Suppressor macrophage (primary cell): ENCODE measurements at places on chromosomes 3 and 15.

DNA sequence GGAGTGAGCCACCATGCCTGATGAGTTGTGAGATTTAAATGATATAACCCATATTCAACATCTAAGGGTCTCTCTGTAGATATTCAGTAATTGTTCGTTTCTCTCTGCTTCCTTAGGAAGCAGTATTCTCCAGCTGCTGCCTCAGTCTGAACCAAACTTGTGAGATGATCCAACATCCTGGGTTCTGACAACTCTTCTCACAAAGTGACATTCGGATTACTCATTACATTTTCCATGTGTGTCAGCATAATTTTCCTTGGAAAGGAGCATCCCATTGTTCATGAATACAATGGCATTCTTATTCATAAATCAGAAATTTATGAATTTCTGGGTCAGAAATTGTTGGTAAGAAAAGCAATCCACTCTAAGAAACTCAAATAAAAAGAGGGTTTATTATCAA is 15.0 kb upstream of the SEC22A start:
- DNase-seq: no peak

- DNase-seq: no peak
These were observed 19.7 kb downstream of the PTPRG start for GRCh38 chr3:61580982-61581643.

- no peak for DNase-seq
These were observed 4.5 kb upstream of the NANOGP8 start for GRCh38 chr15:35089551-35089950.

DNA sequence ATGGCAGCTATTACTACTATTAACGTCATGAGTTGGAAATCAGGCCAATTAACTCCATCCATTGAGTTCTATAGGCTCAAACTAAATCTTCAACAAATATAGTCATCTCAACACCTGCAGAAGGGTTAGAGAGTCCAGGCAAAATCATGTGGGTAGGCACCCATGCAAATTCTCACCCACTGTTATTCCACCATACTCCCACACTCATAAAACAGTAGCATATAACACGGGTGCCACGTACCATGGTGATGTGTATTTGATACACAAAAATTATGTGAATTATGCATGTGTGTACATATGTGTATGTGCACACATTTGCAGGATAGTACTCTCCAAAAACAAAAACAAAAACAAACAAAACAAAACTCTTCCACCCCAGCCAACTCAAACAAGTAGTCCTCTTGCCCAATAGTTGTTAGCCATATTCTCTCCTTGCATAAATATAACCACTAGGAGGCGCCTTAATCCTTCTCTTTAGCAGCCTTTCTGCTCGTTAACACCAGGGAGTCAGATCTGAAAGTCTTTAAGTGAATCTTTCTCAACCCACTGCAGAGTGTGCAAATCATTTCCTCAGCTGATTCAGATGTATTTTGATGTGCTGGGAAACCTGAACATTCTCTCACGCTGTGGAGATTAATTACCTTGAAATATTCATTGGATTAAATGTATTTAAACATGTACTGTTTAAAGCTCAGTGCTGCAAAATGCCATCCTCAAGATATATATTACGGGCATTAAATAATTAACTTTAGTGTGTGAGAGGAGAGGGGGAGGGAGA is 38.0 kb upstream of the COPB2 start:
- peak; percentile 95 for DNase-seq

- peak; percentile 94 for DNase-seq
These were observed 12.7 kb downstream of the PLXND1 start for GRCh38 chr3:129593595-129594339.

- DNase-seq: no peak
These were observed 457 bp upstream of the DNAJA4 start for GRCh38 chr15:78263907-78264303.

DNA sequence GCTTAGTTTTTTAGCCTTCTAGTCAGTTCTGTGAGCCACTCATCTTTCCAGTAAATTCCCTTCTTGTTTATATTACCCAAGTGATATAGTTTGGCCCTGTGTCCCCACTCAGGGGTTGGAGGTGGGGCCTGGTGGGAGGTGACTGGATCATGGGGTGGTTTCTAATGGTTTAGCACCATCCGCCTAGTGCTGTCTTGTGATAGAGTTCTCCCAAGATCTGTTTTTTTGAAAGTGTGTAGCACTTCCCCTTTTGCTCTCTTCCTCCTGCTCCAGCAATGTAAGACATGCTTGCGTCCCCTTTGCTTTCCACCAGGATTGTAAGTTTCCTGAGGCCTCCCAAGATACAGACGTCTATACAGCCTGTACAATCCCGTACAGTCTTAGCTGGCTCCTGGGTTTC is 53.7 kb upstream of the INO80 start:
- DNase-seq: peak; percentile 91

- DNase-seq: no peak
These were observed 23.7 kb downstream of the PPP2R3A start for GRCh38 chr3:135989242-135989641.

GRCh38 chr3:160796813-160797164 is 40.8 kb downstream of the PPM1L start:
- DNase-seq: no peak

GRCh38 chr3:13158871-13159270 is 85.6 kb upstream of the IQSEC1 start:
- DNase-seq: no peak

- DNase-seq: no peak
These were observed 28.5 kb downstream of the NR2F2 start for GRCh38 chr15:96358821-96359615.

DNA sequence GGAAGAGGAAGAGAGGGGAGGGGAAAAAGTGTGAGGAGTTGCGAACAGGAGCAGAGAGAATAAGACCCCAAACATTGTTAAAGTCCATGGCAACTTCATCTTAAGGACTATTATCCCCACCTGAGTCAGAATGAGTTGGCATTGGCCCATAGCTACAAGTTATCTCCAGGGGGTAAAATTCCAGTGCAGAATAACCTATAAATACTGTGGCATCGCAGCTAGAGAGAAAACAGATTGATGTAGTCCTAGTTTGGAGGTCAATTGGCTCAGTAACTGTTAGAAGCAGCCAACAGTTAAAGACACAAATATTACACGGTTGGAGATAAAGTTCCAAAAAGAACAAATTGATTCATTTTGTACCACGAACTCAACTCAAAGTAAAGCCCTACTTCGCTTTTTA is 313.9 kb upstream of the CCDC54 start:
- no peak for DNase-seq

DNA sequence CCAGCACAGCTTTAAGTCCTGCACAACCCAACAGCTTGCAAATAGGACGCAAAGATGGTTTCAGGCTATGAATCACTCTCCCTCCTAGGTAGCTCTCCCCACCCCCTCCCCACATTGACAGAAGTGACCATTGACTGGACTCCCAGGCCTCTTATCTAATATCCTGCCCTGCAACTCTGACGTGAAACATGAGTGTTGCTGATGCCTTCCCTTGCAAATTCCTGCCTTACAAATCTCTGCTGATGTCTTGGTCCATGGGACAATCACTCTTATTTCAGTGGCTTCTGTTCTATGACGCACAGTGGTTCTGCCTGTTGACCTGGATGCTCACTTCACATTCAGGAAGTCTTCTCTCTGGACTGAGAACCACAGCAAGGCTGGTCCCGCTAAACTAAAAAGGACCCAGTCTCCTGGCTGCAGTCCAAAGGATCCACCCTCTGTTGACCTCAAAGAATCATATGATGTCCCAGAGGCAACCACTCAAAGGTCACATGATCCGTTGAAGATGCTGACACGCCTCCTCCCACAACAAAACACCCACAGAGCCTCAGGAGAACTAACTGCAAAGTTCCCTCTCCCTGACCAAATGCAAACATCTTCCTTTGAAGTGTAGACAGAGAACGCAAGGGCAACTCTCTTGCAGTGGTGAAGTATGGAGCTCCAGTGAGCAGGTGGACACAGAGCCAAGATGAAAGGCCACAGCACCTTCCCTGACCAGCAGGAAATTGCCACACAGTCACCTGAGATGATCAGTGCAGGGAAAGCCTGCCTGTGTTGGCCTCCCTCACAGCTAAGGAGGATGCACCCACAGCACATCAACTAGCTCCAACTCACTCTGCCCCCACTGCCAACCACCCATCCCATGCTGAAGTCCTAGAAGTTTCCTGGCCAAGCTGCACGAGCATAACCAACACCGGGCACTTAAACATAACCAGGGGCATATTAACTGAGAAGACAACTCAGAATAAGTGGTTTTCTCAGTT is 112.3 kb downstream of the ADAMTS17 start:
- DNase-seq: peak; percentile 35

- no peak for DNase-seq
These were observed 49.9 kb downstream of the COL6A5 start for GRCh38 chr3:130395331-130395730.

DNA sequence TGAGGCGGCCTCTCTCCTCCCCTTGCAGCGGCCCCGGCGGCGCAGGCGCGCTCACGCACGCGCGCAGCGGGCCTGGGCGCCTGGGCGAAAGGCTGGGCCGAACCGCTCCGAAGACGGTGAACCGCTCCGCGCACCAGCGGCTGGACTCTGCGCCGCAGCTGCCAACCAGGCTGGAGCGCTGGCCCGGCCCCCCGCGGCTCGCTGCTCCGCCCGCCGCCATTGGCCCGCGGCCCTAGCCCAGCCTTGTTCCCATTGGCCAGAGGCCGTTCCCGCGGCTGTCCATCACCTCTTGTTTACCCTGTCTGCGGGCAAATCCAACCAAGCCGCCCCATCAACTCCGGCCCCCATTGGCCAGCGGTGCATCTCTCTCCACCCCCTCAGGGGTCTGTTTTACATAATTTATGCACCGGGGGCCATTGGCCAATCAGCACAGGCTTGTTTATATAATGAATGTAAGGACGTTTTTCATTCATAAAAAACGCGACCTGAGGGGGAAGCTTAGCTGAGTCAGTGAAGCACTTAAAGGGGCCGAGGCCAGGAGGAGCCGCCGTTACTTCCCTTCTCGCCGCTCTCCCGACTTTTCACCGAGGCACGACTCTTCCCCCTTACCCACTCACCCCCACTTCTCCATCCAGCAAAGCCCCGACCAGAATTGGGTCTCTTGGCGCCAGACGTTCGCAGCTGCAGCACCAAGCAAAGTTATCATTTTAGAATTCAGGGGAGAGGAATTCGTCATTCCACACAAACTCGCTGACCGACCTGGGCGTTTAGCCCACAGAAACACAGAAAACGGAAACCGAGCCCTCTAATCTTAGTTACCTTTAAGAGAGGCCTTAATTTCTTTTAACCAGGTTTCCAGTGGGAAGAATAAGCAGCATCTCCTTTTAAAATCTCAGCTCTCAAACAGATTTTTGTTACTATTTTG is at the start of gene ETV5:
Gene ETV5, minus strand, starts transcription at position 149 of the 925 bp plus-strand sequence. CDS start 3,221 bp downstream, outside the sequence.
- peak; percentile 98 for DNase-seq

- DNase-seq: peak; percentile 68
These were observed 68.7 kb downstream of the SRGAP3 start for GRCh38 chr3:9180764-9181117.

DNA sequence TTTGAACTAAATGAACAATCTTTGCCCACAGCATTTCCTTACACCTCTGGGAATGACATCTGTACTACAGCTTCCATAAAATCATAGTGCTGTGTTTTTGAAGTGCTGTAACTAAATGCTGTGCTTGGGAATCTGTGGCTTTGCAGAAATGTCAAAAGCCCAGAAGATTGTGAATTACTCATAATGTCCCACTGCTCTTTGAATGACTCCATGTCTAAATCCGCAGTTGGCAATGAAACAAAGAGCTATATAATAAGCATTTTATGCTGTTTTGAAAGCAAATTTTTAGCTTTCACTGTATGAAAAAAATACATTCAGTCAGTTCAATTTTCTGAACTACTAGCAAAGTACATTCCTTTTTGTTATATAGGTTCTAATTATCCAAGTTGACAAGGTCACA is 88.6 kb upstream of the ADAMTS17 start:
- DNase-seq: no peak

- DNase-seq: no peak
These were observed 372.6 kb upstream of the ATP11B start for GRCh38 chr3:182420741-182421140.

DNA sequence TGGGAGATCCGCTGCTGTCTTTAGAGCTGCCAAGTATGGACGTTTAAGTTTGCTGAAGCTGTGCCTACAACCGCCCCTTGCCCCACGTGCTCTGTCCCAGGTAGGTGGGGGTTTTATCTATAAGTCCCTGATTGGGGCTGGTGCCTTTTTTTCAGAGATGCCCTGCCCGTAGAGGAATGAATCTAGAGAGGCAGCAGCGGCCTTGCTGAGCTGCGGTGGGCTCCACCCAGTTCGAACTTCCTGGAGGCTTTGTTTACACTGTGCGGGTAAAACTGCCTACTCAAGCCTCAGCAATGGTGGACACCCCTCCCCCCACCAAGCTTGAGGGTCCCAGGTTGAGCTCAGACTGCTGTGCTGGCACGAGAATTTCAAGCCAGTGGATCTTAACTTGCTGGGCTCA is 83.4 kb upstream of the FGF7 start:
- DNase-seq: no peak

DNA sequence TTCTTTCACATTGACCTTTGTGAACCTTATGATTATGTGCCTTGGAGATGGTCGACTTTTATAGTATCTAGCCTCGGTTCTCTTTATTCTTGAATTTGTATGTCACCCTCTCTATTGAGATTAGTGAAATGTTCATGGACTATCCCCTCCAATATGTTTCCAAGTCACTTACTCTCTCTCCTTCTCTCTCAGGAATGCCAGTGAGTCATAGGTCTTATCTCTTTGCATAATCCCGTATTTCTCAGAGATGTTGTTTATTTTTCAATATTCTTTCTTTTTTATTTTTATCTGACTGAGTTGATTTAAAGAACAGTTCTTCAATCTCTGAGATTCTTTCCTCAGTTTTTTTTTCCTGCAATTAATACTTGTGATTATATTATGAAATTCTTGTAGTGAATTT is 411.6 kb upstream of the CADM2 start:
- DNase-seq: no peak

- DNase-seq: no peak
These were observed 53.3 kb upstream of the CPOX start for GRCh38 chr3:98646680-98647079.

DNA sequence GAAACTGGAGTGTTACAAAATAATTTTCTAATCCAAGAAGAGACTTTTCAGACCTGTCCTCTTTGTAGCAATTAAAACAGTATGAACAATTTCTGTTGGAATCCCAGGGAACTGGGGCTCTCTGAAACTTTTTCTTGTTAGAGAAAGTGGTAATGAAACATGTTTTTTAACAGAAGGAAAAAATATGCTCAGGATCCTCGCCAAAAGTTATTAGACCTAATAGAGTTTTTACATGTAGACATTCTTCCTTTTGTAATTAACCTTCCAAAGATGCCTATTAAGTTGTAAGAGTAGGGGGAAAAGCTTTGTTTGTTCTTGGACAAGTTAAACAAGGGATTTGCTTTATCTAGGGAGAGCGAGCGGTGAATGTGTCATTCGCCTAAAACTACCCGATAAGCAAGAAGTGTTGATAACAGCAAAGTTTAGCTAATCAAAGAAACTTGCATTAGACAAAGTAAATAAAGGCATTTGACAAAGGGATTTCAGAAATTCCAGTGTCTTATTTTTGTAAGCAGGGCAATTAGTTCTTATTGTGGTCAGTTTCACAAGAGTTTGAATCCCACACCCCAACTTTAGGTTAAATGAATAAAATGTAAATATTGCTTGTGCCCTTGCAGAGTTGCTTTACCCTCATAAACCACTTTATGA is 2.3 kb downstream of the RARB start:
- no peak for DNase-seq
